ENCODE measurements at places on chromosomes 4 and X.
A peak's percentile ranks its signal among the peaks of the same experiment; 100 is the strongest.

GRCh38 chrX:149472625-149473024 lies 32.5 kb downstream of the IDS start:
- DNase-seq, result no peak

GRCh38 chr4:115657991-115658650 lies 544.7 kb upstream of the NDST4 start:
- no peak for DNase-seq

- DNase-seq, result no peak
These were observed 76.5 kb upstream of the NRK start for GRCh38 chrX:105745863-105746262.

- peak; percentile 50 for DNase-seq
These were observed 84.6 kb downstream of the THOC2 start for GRCh38 chrX:123648028-123648810.

GRCh38 chrX:64456828-64457227 lies 61.6 kb upstream of the MTMR8 start:
- DNase-seq, result no peak

GRCh38 chr4:181971973-181972372 lies 271.2 kb upstream of the TENM3 start:
- DNase-seq, result peak; percentile 69

DNA sequence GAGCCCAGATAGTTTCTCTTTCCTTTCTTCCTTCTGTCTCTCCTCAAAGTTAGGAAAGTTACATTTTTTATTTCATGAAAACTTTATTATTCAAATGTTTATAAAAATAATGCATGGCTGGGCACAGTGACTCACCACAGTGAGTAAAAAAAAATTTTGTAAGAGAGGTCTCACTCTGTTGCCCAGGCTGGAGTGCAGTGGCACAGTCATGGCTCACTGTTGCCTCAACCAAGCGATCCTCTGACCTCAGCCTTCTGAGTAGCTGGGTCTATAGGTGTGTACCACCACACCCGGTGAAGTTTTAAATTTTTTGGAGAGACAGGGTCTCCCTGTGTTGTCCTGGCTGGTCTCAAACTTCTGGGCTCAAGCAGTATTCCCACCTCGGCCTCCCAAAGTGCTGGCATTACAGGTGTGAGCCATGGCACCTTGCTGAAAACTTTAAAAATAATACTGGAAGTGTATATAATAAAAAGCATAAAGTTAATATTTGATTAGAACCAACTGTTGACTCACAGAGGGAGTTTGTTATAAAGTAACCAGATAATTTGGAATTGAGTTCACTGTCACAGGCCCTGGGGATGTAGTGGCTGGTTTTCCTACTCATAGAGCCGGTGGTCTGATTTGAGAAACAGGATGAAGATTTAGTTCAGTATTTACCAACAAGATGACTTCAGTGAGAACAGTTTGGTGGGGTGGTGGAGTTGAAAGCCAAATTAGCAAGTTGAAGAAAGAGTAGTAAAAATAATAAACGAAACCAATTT lies 18.0 kb downstream of the CMC4 start:
- DNase-seq, result no peak

DNA sequence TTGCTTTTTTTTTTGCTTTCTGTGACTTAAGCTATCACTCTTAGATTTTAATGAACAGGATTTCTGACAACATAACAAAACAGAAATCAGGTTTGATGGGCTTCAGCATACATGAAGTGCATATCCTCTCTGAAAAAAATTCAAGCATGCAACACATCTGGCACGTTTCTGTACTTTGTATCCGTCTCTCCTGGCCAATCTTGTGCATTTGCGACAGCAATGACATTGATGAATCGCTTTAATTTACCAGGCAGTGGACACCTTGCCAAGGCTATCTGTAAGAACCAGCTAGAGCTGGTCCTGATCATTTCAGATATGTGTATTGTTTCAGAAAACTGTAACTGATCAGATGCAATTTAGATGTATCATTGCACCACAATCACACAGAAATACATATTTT lies 93.3 kb downstream of the CCSER1 start:
- DNase-seq, result no peak

GRCh38 chr4:95188701-95189370 lies 359.9 kb downstream of the UNC5C start:
- DNase-seq, result no peak

DNA sequence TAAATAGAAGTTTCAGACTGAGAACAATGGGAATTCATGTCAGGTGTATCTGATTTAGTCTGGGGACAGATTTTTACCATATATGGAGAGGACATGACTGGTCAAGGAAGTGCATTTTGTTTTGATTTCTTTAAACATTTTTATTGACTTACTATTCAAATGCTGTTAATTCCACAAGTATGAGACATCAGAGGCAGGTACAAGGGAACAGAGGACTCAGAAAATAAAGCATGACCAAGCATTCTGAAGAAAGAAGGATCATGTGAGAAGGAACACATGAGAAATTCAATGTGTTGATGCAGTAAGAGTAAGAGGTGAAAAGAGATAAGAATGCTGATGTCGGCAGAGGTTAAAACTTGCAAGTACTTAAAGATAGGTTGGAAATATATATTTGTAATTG lies 1452.6 kb downstream of the PCDH7 start:
- DNase-seq, result peak; percentile 28

- peak; percentile 60 for DNase-seq
These were observed 858.8 kb upstream of the FRG1 start for GRCh38 chr4:189081826-189082225.

DNA sequence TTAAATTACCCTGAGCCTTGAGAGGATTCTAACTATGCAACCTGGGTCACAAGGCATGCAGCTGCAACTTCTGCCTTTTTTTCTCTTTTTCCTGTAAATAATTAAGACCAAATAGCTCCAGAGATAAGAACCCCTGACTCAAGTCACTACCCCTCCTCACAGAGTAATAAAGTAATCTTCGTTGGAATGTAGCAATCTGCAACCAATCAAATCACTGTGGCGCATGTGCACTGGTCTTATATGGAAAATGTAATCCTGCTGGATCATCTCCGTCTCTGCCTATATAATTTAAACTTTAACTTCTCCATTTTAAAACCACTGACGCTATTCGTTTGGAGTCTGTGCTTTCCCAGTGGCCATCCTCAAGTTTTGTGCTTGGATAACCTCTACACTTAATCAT lies 6.1 kb upstream of the EFHC2 start:
- peak; percentile 9 for DNase-seq

- DNase-seq, result no peak
These were observed 13.1 kb downstream of the NAT8L start for GRCh38 chr4:2071912-2072867.

GRCh38 chr4:176303938-176304337 lies 15.8 kb upstream of the SPCS3 start:
- no peak for DNase-seq

DNA sequence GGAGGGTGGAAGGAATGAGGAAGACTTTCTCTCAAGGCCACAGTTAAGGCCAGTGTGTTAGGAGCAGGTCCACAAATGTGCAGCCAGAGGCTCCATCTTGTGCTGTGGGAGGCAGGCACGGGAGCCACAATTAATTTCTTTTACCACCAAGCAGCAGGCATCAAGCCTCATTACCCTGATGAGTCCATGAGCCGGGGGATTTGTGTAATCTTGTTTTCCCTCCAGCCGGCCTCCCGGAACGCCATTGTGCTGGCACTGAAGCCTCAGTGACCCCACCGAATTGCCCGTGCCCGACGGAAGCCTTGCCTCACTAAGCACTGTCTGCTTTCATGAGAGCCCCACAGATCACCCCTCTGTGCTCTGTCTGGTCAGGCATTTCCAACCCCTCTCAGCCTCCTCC lies 154.7 kb upstream of the STX18 start:
- DNase-seq, result no peak

GRCh38 chr4:106609917-106610316 lies 241.3 kb upstream of the GIMD1 start:
- DNase-seq, result no peak

GRCh38 chr4:117093571-117093970 lies 8.2 kb upstream of the TRAM1L1 start:
- peak; percentile 67 for DNase-seq

- peak; percentile 21 for DNase-seq
These were observed 32.5 kb downstream of the AKAP4 start for GRCh38 chrX:50168241-50168687.

- no peak for DNase-seq
These were observed 1295.8 kb upstream of the AGA start for GRCh38 chr4:178738026-178738425.

DNA sequence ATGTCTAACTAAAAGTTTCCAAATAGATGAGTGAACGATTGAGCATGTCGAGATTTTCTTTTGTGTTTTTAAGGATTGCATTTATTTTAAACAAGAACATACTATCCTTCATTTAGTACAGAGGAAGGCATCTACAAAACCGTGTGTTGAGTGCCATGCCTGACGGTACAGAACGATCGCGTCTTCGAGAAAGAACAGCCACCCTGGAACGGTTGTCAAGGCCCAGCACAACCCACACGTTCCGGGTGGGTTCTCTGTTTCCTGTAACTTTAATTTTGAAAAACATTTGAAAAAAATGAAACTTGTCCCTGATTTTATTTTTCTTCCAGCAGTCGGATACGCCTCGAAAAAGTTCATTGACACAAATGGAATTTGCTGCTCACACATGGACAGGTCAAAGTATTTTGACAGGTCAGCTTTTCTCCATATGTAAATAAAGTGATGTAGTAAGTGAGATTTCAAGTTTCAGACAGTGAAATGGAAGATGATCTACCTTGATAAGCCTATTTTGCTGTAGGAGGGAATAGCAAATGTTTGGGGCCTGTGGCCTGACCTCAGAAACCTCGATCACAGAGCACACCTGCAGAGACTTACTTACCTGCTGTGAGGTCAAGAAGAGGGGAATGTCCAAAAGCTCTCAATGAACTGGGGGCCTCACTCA lies 24.4 kb upstream of the CYP4V2 start:
- no peak for DNase-seq

Measured in fibroblast of skin of right quadriceps (primary cell).